ENCODE measurements at places on chromosomes 4 and X. TPM values are rescaled to one million over a fixed set of nuclear protein-coding genes. Genes with fewer than 3 reads are reported as not detected.

- no peak overlapping the region for H3K4me3 ChIP-seq
- H3K4me1 ChIP-seq = peaks cover 10% of the 10 kb centered on the region
- H3K36me3 ChIP-seq = no peaks in the 10 kb centered on the region
- no peaks in the 10 kb centered on the region for H3K27me3 ChIP-seq
- H3K27ac ChIP-seq = no peak overlapping the region
These were observed 11.3 kb upstream of the PHKA2 start for GRCh38 chrX:18995221-18995620.

DNA sequence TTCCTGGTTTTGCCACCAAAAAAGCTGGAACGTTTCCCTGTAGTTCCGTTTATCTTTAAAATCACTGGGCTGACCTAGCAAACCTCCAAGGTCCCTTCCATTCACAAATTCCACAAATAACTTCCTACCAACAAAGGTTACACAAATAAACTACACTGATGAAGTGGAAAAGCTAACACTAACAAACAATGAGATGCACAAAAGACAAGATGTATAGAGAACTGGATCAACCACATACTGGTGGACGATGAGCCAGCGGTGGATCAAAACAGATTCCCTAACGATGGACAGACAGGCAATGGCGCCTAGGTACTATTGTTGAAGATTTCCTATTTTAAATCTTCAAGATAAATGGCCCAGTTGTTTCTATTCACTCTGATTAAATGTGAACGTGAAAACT, 15.5 kb downstream of the AFAP1 start:
- no peak for DNase-seq
- H3K4me3 ChIP-seq = no peak overlapping the region
- peaks cover 4% of the 10 kb centered on the region for H3K4me1 ChIP-seq
- no peaks in the 10 kb centered on the region for H3K27me3 ChIP-seq
- peaks cover 12% of the 10 kb centered on the region for H3K36me3 ChIP-seq
- peak overlapping the region; percentile 22 for H3K27ac ChIP-seq

DNA sequence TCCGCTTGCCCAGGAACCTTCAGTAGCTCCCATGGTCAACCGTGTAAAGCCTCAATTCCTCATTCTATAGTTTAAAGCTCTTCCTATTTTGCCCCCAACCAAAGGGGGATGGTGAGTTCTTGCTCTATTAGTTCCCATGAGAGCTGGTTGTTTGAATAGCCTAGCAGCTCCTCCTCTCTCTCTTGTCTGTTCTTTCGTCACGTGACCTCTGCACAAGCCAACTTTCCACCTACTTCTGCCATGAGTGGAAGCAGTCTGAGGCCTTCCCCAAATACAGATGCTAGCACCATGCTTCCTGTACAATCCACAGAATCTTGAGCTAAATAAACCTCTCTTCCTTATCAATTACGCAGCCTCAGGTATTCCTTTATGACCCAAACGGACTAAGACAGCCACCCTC, 42.8 kb downstream of the ANXA5 start:
- H3K4me1 ChIP-seq = no peaks in the 10 kb centered on the region
- no peak overlapping the region for H3K27ac ChIP-seq
- H3K27me3 ChIP-seq = no peaks in the 10 kb centered on the region
- H3K4me3 ChIP-seq = no peak overlapping the region
- H3K36me3 ChIP-seq = no peaks in the 10 kb centered on the region

GRCh38 chrX:20974326-20974725, 399.9 kb upstream of the CNKSR2 start:
- peaks cover 4% of the 10 kb centered on the region for H3K4me1 ChIP-seq
- H3K36me3 ChIP-seq = no peaks in the 10 kb centered on the region
- no peak overlapping the region for H3K4me3 ChIP-seq
- H3K27me3 ChIP-seq = no peaks in the 10 kb centered on the region
- no peak for DNase-seq

GRCh38 chrX:37701588-37701987, 16.0 kb downstream of the XK start:
- no peak overlapping the region for H3K27ac ChIP-seq
- DNase-seq = no peak
- H3K4me3 ChIP-seq = no peak overlapping the region
- H3K27me3 ChIP-seq = no peaks in the 10 kb centered on the region

- H3K4me3 ChIP-seq = no peak overlapping the region
- no peaks in the 10 kb centered on the region for H3K4me1 ChIP-seq
- no peak overlapping the region for H3K27ac ChIP-seq
- DNase-seq = no peak
- H3K27me3 ChIP-seq = no peaks in the 10 kb centered on the region
These were observed 14.4 kb downstream of the AR start for GRCh38 chrX:67558267-67558666.

DNA sequence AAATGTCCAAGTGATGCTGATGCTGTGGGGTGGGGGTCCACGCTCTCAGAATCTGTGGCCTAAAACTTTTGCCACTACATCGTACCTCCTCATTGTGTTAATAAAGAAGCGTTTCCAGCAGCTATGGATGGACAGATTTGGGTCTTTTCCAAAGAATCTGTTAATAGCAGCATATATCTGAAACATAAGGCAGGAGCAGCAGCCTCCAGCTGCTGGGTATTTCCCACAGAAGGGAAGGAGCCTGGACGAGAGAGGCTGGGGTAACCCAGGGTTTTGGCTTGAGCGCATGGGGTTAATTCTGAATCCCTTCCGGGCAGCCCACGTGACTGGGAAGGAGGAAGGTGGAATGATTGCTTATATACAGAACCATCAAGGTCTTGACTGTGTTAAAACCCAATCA, 332.4 kb downstream of the BCOR start:
- no peak for DNase-seq
- peaks cover 9% of the 10 kb centered on the region for H3K27me3 ChIP-seq
- no peak overlapping the region for H3K27ac ChIP-seq
- peaks cover 15% of the 10 kb centered on the region for H3K4me1 ChIP-seq
- H3K36me3 ChIP-seq = no peaks in the 10 kb centered on the region
- H3K4me3 ChIP-seq = no peak overlapping the region

- no peak for DNase-seq
- peaks cover 11% of the 10 kb centered on the region for H3K4me1 ChIP-seq
- no peak overlapping the region for H3K27ac ChIP-seq
- H3K36me3 ChIP-seq = peaks cover 8% of the 10 kb centered on the region
- no peak overlapping the region for H3K4me3 ChIP-seq
These were observed 35.8 kb downstream of the UNC5C start for GRCh38 chr4:95513022-95513421.

DNA sequence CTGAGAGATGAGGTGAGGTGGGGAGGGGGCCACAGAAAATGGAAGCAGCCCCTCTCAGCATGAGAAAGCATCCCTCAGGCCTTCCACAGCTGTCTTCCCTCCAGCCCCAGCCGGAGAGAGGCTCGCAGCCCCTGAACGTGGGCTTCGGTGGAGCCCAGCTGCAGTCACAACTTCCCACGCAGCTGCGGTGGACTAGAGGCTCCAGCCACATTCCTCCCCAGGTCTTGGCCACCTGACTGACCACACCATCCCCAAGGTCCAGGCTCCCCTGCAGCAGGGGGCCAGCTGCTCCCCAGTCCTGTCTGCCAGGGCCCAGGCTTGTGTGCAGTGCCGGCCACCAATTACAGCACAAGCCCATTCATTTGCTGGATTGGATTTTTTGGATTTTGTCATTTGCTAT, 212.3 kb upstream of the BCOR start:
- no peaks in the 10 kb centered on the region for H3K4me1 ChIP-seq
- H3K4me3 ChIP-seq = no peak overlapping the region
- H3K36me3 ChIP-seq = no peaks in the 10 kb centered on the region

GRCh38 chr4:140688711-140689598, 67.2 kb downstream of the TBC1D9 start:
- peaks cover 19% of the 10 kb centered on the region for H3K4me1 ChIP-seq
- DNase-seq = no peak
- peaks cover 11% of the 10 kb centered on the region for H3K36me3 ChIP-seq
- no peak overlapping the region for H3K27ac ChIP-seq
- H3K4me3 ChIP-seq = no peak overlapping the region

- H3K27me3 ChIP-seq = no peaks in the 10 kb centered on the region
- H3K4me1 ChIP-seq = no peaks in the 10 kb centered on the region
- no peak overlapping the region for H3K4me3 ChIP-seq
- DNase-seq = no peak
These were observed 28.3 kb downstream of the GPR143 start for GRCh38 chrX:9737363-9737762.

DNA sequence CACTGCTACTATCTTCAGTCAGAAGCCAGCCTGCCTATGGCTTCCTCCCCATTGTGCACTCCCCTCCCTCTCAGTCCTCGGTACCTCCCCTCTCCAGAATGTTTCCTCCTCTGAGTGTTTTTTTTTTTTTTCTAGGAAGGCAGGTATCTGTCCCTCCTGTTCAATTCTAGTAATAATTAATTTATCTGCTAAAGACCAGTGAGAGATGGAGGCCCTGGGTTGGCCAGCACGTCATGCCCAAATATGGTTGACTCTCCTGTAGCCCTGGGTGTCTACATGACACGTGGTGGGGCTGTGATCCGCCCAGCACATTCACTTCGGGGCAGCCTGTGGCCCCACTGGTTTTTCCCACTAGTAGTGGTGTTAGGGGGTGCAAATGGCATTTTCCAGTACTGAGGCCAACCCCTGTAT, 1.8 kb downstream of the FLNA start:
- peak overlapping the region; percentile 43 for H3K27ac ChIP-seq
- no peaks in the 10 kb centered on the region for H3K27me3 ChIP-seq
- peak overlapping the region; percentile 50 for H3K4me3 ChIP-seq
- peaks cover 2% of the 10 kb centered on the region for H3K4me1 ChIP-seq
- H3K36me3 ChIP-seq = no peaks in the 10 kb centered on the region
- no peak for DNase-seq

DNA sequence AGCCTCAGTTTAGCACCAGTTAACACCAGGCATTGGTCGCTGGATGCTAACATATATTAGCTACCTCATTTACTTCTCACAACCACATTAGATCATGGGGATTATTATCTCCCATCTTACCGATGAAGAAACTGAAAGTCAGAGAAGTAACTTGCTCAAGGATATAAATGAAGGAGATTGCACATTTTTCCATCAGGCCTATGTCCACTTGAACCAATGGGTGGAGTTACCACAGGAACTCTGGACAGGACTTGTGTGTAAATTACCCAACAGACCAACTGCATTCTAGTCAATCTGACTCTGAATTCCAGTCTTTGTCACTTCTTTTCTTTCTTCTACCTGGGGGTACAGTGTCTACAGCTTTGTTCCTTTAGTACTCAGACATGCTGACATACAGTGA, 1.8 kb downstream of the LNX1 start:
- H3K4me3 ChIP-seq = peak overlapping the region; percentile 88
- H3K27me3 ChIP-seq = no peaks in the 10 kb centered on the region
- H3K4me1 ChIP-seq = peaks cover 60% of the 10 kb centered on the region
- peak overlapping the region; percentile 99 for H3K27ac ChIP-seq
- peaks cover 7% of the 10 kb centered on the region for H3K36me3 ChIP-seq

DNA sequence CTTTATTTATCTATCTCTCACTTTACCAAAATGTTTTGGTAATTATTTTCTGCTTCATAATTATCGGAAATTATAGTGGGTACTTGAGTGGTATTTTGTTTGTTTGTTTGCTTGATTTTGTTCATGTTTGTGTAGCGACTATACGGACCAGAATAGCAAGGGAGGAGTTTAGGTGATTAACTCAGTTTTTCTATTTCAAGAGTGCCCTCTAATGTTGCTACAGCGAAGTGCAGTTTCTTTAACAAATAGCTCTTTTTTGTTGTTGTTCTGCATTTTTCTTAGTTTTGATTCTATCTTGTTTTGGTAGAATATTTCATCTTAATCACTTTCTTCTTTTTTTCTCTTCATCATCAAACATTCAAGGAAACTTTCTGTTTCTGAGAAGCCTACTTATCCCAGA, 40.8 kb upstream of the QRFPR start:
- no peaks in the 10 kb centered on the region for H3K4me1 ChIP-seq
- H3K4me3 ChIP-seq = no peak overlapping the region
- DNase-seq = no peak
- no peaks in the 10 kb centered on the region for H3K36me3 ChIP-seq
- no peak overlapping the region for H3K27ac ChIP-seq

DNA sequence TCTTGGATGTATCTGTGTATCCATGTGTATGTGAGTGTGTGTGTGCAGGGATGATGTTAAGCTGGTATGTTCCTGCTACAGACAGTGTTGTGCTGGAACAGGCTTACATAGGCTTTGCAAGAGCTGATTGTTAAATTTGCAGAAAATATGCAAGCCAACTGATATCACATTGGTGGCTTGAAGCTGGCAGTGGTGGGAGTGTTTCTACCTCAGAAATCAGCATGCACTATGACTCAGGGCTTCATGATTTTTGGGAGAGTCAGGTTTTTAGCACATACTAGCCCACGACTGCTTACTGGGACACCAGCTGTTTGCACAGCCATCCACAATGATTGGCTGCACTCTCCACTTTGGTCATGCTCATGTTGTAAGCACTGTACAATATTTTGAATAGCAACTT, 261.8 kb downstream of the DHX15 start:
- no peaks in the 10 kb centered on the region for H3K36me3 ChIP-seq
- no peak for DNase-seq
- peaks cover 2% of the 10 kb centered on the region for H3K4me1 ChIP-seq
- no peak overlapping the region for H3K27ac ChIP-seq

DNA sequence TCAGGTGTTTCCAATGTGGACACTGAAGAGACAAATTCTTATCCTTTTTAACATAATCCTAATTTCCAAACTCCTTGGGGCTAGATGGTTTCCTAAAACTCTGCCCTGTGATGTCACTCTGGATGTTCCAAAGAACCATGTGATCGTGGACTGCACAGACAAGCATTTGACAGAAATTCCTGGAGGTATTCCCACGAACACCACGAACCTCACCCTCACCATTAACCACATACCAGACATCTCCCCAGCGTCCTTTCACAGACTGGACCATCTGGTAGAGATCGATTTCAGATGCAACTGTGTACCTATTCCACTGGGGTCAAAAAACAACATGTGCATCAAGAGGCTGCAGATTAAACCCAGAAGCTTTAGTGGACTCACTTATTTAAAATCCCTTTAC, 18.6 kb downstream of the TLR7 start:
- no peak overlapping the region for H3K4me3 ChIP-seq
- H3K27me3 ChIP-seq = no peaks in the 10 kb centered on the region
- H3K27ac ChIP-seq = no peak overlapping the region
- DNase-seq = no peak
- no peaks in the 10 kb centered on the region for H3K36me3 ChIP-seq
- no peaks in the 10 kb centered on the region for H3K4me1 ChIP-seq

GRCh38 chrX:19857131-19857530, 30.3 kb downstream of the SH3KBP1 start:
- H3K27me3 ChIP-seq = no peaks in the 10 kb centered on the region
- H3K4me1 ChIP-seq = peaks cover 5% of the 10 kb centered on the region
- H3K4me3 ChIP-seq = no peak overlapping the region
- H3K27ac ChIP-seq = peak overlapping the region; percentile 29
- peaks cover 7% of the 10 kb centered on the region for H3K36me3 ChIP-seq

- no peak overlapping the region for H3K27ac ChIP-seq
- peaks cover 9% of the 10 kb centered on the region for H3K4me1 ChIP-seq
- peaks cover 4% of the 10 kb centered on the region for H3K36me3 ChIP-seq
- DNase-seq = no peak
- H3K27me3 ChIP-seq = no peaks in the 10 kb centered on the region
These were observed 187.2 kb downstream of the FBXW7 start for GRCh38 chr4:152348670-152349069.

GRCh38 chrX:23978491-23978890, 48.5 kb downstream of the KLHL15 start:
- no peak for DNase-seq
- H3K4me1 ChIP-seq = peaks cover 11% of the 10 kb centered on the region
- no peak overlapping the region for H3K27ac ChIP-seq
- no peaks in the 10 kb centered on the region for H3K27me3 ChIP-seq
- H3K4me3 ChIP-seq = no peak overlapping the region
- peaks cover 6% of the 10 kb centered on the region for H3K36me3 ChIP-seq

Gene ABCG2
- total RNA-seq = 2.3 TPM

Gene CLDN22
- not detected for total RNA-seq

Gene DCK
- 15.3 TPM for total RNA-seq

Gene UCP1
- total RNA-seq = not detected

Gene FGF13
- total RNA-seq = 20.7 TPM

Gene EDA
- total RNA-seq = 3.0 TPM
